Dermis blood vessel endothelial cell (primary cell): ENCODE measurements at places on chromosomes 1 and 21. TPM values are rescaled to one million over a fixed set of nuclear protein-coding genes. Genes with fewer than 3 reads are reported as not detected.

Gene EXTL1
- total RNA-seq, result not detected in 2 replicates

Gene KTI12
- total RNA-seq, result 12.8 and 14.1 TPM in 2 replicates

Gene CHD5
- total RNA-seq, result under 0.01 TPM in 1 of 2 replicates, not detected in the other

Gene CFHR1
- not detected in 2 replicates for total RNA-seq

Gene DIPK1A
- 0.47 and 0.68 TPM in 2 replicates for total RNA-seq
